HT1080 (cell line): ENCODE measurements at places on chromosomes 7 and 10. TPM values are rescaled to one million over a fixed set of nuclear protein-coding genes. Genes with fewer than 3 reads are reported as not detected.

Gene ERV3-1
- 1.5 and 1.7 TPM in 2 replicates for total RNA-seq

- DNase-seq, result no peak
These were observed 84.9 kb upstream of the PPP1R17 start for GRCh38 chr7:31602041-31602625.

GRCh38 chr10:132811891-132812481 is 26.0 kb upstream of the NKX6-2 start:
- DNase-seq, result no peak

- DNase-seq, result peak; percentile 87
These were observed 161.5 kb upstream of the SH2B2 start for GRCh38 chr7:102125127-102125596.

Gene CLRN3
- not detected in 2 replicates for total RNA-seq

DNA sequence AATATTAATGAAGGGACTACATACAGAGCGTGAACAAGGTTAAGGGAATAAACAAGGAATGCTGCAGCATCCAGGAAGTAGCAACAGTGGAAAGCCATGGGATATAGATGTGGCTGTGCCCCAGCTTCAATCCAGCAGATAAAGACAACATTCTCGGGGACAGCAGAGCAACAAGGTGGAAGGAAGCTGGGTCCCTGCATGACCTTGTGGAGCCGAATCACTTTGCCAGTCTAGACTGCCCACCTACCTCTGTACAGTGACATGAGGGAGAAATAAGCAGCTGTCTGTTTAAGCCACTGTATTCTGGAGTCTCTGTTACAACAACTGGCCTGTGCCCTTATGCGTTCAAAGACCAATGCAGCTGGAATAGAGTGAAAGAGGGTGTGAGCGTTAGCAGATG is 30.1 kb upstream of the SAMD8 start:
- DNase-seq, result no peak

DNA sequence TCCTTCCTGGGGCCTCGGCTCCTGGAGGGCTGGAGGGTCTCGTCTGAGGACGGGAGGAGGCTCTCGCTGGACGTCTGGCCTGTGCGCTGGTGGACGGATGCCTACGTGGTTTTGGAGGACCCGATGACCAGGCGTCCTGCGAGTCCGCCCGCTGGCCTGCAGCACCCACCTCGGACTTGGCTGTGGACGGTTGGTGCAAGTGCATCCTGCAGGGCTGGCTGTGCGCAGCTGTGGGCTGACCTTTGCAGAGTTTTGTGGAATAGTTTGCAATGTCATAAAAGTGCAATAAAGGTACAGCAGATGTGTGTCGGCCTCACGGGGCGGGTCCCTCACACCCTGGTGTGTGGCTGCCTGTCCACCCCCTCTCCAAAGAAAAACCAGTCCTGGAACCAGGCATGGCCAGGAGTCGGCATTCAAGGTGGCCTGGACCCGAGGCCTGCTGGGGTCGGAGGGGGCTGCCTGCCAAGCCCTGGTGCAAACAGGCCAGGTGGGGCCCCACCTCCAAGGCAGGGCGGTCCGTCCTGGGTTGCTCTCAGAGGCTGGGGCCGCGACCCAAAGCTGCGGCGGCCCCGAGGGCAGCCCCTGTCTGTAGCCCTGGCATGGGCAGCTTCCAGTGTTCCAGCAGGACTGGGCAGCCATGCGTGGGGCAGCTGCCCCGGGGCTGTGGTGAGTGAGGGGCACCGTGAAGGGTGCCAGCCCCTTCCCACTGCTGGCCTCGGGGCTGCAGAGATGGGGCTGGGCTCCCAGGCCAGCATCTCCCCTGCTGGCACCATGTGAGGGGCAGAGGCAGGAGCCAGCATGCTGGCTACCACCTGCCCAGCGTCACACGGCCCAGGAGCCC is 29.3 kb upstream of the FOXL3 start:
- no peak for DNase-seq

Gene RBP4
- 0.48 and 0.80 TPM in 2 replicates for total RNA-seq
